ENCODE measurements at places on chromosomes 11 and 22.

DNA sequence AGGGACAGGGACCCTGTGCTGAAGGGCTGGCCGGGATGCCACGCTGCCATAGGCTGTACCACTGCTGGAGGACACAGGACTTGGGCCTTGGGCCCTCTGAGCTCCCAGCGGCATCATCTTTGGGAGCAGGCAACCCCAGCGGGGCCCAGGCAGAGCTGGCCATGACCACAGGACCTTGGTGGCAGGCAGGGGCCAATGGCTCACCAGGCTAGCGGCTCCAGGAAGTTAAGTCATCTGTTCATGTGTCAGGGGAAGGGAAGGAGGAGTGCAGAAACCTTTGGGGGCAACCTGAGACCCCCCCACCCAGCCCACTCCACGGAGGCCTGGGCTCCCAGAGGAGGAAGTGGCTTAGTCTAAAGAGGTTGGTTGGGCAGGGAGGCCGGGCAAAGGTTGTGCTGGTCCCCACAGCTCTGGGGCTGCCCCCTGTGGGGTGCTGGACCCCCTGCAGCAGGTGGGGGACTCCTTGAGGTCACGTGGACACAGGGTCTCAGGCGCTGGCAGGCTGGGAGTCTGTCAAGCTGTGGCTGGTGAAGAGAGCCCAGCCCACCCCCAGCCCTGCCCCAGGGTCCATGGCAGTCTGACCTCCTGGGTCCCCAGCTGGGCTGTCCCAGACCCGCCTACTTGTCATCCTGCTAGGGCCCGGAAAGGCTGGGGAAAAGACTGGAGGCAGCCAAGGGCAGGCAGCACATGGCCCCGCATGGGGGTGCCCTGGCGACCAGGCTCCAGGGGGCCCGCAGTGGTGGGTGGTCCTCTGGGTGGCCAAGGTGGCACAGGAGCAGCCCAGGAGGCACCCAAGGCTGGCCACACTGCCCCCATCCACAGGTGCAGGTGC lies 184.3 kb downstream of the IGLL1 start:
- DNase-seq: no peak

- no peak for DNase-seq
Observed at GRCh38 chr22:20807315-20807752, 33.4 kb downstream of the SERPIND1 start.

- no peak for DNase-seq
Observed at GRCh38 chr11:26761361-26761809, 39.5 kb upstream of the SLC5A12 start.

DNA sequence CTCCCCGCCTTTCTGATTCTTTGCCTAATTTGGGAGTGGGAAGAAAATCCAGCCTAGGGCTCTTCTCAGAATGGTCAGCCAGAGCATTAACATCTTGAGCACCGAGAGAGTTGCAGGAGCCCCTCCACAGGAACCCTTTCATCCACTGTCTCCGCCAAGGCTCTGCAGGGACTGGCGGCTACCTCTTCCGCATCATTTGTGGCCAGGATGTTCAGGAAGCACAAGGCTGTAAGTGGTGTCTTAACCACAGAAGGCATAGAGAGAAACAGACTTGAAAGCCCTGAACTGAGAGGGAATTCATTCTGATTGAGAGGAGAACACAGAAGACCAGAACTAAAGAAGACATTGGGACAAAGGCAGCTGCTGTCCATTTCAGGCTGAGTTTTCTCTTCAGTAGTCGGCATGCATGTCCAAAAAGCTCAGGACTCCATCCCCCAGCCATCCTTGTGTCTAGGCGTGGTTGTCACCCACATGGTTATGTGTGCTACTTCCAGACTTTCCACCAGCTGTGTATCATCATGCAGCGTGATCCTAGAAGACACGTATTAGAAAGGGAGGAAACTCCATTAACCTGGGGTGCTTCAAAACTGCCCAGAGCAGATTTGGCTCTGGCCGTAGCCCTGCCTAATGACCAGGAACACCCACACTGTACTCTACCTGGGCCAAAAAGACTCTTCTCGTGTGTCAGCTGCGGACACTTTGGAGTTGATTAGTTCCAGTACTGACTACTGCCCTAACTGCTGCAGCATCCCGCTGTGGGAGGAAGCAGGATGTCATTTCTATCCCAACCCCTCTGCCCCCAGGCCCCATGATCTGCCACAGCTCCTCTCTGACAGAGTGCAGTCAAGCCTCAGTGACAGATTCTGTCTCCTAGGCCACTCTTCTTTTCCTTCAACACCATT lies 725.1 kb downstream of the NTM start:
- no peak for DNase-seq

DNA sequence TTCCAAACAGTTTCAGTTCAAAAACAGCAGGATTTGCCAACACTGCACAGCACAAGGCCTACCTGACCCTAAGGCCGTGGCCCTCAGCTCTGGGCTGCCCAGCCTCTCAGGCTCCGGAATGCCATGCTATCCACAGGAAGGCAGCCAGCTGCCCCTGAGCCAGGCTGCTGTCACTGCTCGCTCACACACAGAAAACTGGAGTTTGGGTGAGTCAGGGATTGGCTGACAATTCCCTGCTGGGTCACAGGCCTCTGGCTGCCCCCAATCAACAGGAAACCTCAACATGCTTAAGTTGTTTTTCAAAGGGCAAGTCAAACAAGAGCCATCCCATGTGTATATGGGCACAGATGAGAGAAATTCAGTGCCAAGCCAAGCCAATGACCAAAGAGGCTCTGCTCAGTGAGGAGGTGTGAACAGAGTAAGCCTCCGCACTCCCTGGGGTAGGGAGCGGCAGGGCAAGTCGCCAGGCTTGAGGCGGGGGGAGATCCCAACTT lies 50.2 kb downstream of the RPL27A start:
- no peak for DNase-seq

DNA sequence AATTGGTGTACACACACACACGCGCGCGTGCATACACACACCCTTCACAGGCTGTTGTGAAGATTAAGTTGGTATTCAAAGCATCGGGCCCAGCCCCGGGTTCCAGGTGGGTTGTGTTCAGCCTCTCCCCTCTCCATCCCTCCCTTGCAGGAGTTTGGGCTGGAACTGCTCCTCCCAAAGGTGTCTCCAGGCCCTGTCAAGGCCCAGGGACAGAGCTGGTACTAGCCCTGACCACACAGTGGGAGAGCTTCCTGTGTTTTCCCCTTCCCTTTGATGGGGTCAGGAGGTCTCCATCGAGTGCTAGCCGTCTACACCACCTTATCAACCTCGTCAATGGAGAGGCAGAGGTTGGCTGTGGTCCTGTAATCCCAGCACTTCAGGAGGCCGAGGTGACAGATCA lies 36.5 kb upstream of the CSNK1E start:
- no peak for DNase-seq

DNA sequence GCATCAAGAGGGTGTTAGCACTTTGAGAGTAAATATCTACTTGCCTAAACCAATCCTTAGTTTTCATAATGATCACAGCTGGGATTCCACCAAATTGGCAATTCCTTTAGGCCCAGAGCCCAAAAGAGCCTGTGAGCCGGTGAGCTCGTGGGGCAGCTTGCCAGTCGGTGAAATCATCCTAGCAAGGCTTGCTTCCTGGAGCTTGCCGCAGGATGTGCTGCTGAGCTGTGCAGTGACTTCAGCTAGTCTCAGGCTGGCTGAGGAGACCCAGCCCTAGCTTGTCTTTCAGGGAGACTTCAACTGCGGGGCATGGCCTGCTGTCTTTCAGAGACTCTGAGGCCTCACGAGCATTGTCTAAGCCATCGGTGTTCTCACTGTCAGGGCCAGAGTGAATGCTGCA lies 73.6 kb upstream of the SUSD2 start:
- no peak for DNase-seq

GRCh38 chr11:69039501-69039900 lies 9.2 kb upstream of the TPCN2 start:
- no peak for DNase-seq

GRCh38 chr11:45318516-45318915 lies 32.4 kb upstream of the SYT13 start:
- no peak for DNase-seq

DNA sequence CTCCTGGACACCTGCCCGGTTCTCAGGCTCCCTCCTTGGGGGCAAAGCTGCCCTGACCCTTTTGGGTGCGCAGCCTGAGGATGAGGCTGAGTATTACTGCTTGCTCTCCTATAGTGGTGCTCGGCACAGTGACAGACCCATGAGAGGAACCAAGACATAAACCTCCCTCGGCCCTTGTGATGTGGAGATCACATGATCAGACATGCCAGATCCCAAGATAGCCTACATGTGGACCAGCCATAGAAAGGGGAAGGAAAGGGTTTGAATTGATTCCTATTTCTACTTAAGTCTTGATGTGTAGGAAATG lies 125.3 kb downstream of the VPREB1 start:
- DNase-seq: no peak

DNA sequence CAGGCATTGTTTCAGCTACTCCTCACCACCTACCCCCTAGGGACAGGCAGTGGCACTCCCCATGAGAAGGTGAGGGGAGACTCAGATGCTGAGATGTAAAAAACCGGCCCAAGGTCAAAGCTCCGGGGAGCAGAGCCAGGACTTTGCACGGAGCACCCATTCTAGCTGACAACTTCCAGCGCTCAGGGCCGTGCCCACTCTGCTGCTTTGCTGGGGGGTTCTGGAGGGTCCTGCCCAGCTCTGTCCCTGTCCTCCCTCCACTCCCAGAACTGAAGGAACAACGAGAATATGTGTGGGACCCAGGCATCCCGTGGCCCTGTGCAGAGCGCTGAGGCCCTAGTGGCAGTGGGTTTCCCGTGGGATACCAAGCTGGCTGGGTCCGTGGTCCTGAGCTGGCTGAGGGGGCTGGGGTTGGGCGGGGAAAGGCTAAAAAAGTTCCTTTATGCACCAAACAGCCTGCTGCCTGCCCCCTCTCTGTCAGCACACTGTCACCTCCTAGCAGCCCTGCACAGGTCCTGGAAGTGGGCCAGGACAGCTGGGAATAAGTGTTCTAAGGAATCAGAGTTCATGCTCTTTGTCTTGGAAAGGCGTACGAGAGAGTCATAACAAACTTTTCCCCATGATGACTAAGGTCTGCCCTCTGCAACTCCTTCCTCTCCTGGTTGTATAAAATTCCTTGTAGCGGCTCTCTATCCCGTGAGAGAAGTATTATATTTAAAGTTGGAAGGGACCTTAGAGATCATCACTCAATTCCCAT lies 1.9 kb downstream of the MS4A10 start:
- no peak for DNase-seq

GRCh38 chr11:70742553-70743291 lies 344.4 kb downstream of the CTTN start:
- no peak for DNase-seq

DNA sequence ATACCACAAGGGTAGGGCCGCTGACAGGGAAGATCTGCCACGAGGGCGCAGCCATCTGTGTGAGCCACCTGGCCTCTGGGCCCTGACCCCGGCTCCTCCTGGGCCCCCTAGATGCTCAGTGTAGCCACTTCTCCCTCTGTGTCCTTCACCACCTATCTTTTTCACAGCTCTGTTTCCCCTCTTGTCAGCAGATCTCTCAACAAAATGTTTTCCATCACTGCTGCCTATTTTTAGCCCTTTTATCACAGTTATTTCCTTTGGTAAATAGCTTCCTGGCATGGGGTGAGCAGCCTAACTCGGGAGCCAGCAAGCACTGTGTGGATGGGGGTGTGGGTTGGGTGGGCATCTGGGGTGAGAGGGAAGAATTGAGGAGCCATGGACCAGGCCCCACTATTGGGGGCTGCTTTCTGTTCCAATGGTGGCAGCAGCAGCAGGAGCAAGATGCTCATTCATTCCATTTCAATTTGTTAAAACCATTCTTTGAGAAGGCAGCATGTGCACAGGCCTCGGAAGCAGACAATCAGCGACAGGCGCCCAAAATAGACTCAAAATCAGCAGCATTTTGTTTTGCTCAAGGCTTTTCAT lies 135.2 kb upstream of the NAV2 start:
- no peak for DNase-seq

GRCh38 chr11:78377625-78378418 lies 39.8 kb downstream of the GAB2 start:
- no peak for DNase-seq

DNA sequence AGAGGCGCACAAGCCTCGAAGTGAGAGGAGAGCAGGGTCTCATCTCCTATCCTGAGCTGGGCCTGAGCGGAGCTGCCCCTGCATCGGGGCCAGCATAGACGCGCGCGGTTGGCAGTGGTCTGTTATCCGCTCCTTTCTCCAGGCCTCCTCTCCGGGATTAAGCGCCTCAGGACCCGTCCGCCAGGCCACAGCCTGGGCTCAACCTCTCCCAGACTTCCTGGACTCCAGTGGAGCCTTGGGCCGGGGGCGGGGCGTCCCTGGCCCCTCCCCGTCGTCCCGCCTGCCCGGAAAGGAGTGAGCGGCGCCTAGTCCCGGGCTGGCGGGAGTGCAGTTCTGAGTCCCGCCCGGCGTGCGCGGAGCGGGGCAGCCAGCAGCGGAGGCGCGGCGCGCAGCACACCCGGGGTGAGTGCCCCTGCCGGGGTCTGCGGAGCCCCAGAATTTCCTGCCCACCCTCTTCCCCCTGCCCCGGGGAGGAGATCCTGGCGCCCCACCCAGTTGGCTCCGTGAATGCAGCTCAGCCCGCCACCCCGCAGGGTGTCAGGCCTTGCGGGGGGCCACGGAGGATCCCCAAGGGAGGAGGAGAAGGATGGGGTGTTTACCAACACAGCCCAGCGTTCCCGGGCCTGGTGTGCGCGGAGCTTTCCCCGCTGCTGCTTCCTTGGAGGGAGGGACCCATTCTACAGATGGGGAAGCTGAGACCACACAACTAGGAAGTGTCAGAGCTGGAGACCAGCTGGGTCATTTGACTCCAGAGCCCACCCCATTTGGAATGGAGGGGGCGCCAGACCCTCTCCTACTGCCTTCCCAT lies at the start of gene TCIRG1:
Gene TCIRG1 (plus strand): TSS at position 308 of the 808 bp plus-strand sequence. CDS start 2,247 bp downstream, outside the sequence.
- peak; percentile 12 for DNase-seq

DNA sequence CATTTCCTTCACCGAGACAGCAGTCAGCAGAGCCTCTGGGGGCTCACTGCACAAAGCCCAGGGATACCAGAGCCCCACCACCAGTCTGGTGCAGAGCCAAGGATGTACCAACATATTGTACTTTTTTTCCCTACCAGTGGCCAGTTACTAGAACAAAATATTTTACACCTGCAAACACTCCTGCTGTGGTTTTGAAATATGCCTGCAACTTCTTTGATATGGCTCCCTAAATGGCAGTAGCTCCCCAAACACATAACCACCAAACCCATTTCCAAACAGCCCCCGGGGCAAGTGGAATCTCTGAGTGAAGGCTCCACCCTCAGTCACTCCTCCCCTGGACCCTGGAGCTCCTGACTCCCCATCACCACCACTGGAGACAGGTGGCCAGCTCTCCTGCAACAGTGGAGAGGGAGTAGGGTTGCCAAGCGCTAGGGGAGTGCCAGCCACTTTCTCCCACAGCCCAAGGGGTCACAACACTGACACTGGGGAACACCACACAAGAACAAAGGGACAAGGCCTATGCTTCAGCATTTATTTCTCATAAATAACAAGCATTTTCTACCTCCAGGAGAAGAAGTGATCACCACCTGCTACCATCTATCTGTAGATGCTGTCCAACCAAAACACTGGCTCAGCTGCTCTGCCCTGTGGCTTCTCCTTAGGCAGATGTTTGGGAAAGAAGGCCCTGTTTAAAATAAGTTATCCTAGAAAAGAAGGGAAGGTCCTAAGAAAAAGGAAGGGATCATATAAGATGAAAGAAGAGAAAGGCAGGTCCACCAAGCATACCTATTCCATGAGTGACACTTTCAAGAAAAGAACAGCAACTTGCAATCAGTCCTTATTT lies 15.1 kb downstream of the DGCR2 start:
- DNase-seq: no peak
